ENCODE measurements at places on chromosomes 2 and 18. TPM values are rescaled to one million over a fixed set of nuclear protein-coding genes. Genes with fewer than 3 reads are reported as not detected.
A peak's percentile ranks its signal among the peaks of the same experiment; 100 is the strongest.

DNA sequence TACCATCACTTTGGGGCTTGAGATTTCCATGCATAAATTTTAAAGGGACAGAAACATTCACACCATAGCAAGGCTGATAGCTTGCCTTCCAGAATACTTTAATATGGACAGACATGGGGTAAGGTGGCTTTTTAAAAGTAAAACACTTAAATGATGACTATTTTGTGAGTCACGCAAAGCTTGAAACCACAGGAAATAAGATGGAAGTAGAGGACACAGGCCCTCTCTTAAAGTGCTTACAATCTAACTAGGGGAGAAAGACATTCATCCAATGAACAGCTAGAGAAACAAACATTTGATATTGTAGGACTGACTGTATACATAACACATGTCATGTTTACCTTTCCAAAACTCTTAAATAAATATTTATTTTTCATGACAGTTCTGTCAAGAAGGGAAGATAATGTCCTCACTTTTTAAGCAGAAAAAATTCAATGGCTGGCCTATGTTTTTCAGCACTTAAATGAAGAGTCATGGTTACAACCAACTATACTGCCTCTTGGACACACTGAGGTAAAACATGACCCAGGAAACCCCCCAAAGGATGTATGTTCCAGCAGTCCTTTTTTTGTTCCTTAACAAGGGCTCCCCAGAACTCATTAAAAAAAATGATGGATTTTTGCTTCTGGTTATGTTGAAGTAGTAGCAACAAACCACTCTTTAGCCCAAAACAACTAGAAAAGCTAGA is 120.0 kb upstream of the RBMS1 start:
- no peak for DNase-seq

DNA sequence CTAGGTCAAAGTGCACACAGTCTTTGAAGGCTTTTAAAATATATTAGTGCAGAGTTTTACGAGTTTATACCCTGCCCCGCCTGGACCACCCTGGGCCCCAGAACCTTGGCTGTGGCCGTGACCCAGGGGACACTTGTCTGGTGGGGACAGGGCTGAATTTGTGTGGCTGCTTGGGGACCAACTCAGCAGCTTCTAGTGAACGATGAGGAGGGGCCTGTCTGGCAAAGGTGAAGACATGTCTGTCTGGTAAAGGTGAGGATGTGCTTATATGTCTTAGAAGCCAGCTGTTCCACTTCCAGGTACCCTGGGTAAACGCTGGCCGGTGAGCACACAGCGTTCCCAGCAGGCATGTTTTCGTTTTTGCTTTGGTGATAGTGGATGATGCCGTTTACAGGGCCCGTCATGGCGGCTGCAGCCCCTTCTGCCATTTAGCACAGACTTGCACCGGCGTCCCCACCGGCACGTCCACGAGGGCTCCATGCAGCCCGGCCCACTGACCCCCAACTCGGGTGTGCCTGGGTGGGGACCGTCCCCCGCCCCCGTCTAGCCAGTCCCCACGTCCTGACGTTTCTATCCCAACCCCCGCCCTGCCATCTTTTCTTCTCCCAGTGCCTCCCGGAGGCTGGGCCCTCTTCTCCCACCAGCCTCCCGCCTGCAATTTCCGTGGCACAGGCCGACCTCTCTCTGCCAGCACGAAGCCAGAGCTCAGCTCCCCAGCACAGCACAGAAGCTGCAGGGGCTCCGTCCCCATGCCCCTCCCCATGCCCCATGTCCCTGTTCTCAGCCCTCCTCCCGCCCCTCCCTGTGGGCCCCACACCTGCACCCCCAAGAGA is 67.8 kb downstream of the SLC66A2 start:
- no peak for DNase-seq

DNA sequence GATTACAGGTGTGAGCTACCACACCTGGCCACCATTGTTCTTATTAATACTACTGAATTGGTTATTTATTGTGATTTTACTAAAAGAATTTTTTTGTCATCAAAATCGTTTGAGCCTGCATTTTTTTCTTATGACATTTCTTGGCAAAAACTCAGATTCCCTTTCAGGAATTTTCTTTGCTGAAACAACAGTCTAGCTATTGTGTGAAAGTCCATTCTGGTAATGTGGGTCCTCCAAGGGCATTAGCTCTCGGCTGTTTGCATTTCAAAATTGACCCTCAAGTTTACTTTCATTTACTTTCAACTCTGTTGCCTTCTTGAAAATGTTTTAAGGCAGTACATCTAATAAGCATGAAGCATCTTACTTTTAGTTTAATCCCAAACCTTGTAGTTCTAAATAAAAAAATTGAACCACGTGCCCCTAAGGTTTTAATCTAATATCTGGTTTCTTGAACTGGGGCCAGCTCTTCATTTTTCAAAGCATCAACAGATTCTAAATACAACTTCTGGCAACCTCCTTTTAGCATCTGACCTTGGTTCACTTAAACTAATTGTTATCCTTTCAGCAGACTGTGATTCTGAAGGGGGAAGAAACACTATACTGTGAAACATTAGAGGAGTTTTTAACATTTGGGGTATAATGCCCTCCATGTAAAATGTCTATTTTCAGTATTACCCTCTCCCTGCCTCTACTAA is 325.2 kb upstream of the RAB12 start:
- no peak for DNase-seq

- no peak for DNase-seq
Observed at GRCh38 chr2:59912042-59912441, 641.4 kb downstream of the BCL11A start.

- no peak for DNase-seq
Observed at GRCh38 chr2:48189552-48190228, 283.4 kb upstream of the FBXO11 start.

- no peak for DNase-seq
Observed at GRCh38 chr2:157480182-157480961, 36.5 kb upstream of the CYTIP start.

DNA sequence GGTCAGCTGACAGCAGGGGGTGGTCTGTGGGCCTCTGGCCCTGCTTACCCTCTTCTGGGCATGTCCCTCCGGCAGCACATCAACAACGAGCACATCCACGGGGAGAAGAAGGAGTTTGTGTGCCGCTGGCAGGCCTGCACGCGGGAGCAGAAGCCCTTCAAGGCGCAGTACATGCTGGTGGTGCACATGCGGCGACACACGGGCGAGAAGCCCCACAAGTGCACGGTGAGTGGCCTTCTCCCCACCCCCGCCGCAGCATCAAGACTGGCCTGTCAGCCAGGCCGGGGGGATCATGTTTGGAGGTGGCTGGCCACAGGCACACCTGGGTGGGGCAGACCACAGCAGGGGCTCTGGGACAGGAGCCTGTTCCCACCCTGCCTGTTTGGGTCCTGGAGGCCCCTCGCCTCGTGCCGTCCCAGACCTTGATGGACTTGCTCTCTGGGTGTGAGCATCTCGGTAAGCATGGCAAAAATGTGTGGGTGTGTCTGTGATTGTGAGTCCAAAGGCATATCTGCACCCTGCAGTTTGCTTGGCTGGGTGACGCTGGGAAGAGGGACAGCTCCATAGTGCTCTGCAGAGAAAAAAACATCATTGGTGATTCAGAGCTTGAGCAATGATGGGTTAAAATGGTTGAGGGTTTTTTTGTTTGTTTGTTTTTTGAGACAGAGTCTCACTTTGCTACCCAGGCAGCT is 242.8 kb downstream of the GLI2 start:
- no peak for DNase-seq

- no peak for DNase-seq
Observed at GRCh38 chr2:241798631-241799521, 10.1 kb upstream of the NEU4 start.

- no peak for DNase-seq
Observed at GRCh38 chr2:203988500-203989260, 52.1 kb downstream of the ICOS start.

DNA sequence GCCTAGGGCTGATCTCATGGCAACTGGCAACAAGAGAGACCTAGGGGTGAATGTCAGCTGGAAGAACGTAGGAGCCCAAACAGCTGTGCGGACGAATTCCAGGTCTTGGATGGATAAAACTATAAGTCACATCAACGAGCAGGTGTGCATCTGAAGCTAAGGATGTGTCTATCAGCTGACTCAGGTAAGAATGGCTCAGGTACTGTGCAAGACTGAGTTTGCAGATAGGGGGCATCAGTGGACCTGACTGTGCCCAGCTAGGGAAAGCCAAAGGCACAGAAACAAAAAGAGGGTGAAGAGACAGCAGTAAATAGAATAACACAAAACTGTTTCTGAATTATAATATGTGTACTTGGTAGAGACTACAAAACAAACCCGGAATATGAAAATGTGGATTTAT is 357.3 kb downstream of the ZEB2 start:
- peak; percentile 61 for DNase-seq

DNA sequence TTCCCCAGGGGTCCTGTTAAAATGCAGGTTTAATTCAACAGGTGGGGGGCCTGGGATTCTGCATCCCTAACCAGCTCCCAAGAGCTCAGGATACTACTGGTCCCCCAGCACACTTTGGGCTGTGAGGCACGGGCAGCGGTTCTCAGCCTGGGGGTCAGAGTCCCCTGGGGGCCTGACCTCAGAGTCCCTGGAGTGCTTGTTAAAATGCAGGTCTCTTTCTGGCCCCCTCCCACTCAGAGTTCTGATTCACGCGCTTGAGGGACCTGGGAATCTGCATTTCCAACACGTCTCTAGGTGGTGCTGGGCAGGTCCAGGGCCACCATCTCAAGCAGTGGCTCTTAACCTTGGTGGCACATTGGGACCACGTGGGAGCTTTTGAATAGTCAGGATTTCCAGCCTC is 2.8 kb upstream of the OTOS start:
- DNase-seq = no peak

LYPD6B gene
- total RNA-seq = 1.6 TPM

RNF144A gene
- 12.8 TPM for total RNA-seq

HTR2B gene
- total RNA-seq = not detected

HOXD8 gene
- not detected for total RNA-seq

GPBAR1 gene
- 0.25 TPM for total RNA-seq
